ENCODE measurements at places on chromosomes 3 and 15.
A peak's percentile ranks its signal among the peaks of the same experiment; 100 is the strongest.

DNA sequence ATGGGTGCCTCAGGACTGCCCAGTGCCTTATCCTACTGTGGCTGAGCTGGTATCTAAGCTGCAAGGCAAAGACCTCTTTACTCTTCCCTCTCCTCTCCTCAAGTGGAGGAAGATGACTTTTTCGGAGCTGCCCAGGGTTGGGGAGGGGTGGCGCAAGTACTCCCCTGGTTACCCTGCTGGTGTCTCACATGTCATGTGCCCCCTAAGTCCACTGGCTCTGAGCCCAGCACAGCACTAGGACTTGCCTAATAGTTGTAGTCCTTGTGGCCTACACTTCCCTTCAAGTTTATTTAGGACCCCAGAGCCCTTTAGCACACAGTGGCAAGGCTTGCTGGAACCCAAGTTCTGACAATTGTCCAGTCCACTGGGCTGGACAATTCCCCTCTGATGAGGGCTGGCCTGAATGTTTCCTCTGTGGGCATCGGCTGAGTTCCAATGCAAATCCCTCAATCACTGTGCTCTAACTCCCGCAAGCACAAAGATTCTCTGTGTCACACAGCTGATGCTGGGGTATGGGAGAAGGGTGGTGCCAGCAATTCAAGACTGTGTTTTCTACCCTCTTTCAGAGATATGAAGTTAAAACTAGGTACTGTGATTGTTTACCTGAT lies 60.4 kb downstream of the UQCC5 start:
- DNase-seq: no peak

DNA sequence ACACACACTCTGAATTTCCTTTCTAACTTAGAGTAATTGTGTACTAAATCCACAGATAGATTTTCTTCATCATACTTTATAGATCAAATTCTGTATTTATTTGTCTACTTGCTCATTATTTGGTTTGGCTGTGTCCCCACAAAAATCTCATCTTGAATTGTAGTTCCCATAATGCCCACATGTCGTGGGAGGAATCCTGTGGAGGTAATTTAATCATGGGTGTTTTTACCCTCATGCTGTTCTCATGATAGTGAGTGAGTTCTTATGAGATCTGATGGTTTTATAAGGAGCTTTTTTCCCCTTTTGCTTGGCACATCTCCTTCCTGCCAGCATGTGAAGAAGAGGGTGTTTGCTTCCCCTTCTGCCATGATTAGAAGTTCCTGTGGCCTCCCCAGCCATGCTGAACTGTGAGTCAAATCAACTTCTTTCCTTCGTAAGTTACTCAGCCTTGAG lies 198.3 kb upstream of the TGFBR2 start:
- DNase-seq: no peak

GRCh38 chr3:150875548-150875947 lies 29.7 kb downstream of the MINDY4B start:
- DNase-seq: no peak

DNA sequence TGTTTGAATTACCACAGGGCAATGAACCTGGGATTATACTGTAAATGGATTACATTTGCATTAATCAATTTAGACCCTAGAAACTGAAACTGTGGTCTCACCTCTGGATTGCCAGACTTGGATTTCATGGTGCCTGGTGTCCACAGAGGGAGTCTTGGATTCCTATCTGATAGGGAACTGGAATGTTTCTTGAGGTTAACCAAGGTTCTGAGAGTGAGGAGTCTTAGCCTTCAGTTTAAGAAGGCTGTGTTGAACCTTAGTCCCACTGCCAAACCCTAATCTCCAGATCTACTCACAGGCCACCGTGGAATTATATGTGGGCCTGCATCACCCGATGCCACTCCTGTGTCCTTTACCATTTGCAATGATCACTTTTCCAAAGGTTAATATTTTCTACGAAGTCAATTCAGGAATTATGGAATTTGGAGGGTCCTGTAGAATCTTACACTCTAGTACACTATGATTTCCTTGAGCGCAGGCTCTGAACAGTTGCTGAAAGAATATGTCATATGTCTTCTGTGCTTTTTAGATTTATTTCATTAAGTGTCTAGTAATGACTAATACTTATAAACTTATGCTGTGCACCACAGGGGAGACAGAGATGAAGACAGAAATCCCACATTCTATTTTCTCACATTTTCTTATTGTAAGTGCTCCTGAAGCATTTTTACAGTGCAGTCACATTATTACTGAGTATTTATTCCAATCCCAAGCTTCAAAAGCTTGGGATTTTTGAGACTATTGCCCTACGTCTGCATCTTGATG lies 87.9 kb downstream of the EFL1 start:
- DNase-seq: no peak

DNA sequence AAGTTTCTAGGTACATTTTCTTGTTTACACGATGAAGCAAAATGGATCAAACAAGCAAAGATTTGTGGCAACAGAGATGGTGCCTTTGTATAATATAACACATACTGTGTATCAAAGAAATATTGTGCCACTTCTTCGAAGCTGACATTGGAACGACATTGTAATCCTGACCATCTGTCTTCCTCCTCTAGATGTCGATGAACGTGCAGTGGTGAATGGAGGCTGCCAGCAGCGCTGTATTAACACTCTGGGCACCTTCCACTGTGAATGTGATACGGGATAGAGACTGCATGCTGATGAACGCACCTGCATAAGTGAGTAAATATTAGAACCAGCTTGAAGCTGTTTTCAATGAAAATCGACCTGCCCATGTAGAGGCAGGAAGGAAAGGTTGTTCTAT lies 613.3 kb upstream of the GOLIM4 start:
- DNase-seq: no peak

GRCh38 chr3:68018275-68018674 lies 363.9 kb upstream of the SUCLG2 start:
- DNase-seq: no peak

GRCh38 chr3:194422188-194422587 lies 23.1 kb upstream of the GP5 start:
- no peak for DNase-seq

- no peak for DNase-seq
Measured at GRCh38 chr15:70521576-70522322, 241.6 kb downstream of the UACA start.

GRCh38 chr15:99620178-99620577 lies 54.4 kb downstream of the MEF2A start:
- no peak for DNase-seq

DNA sequence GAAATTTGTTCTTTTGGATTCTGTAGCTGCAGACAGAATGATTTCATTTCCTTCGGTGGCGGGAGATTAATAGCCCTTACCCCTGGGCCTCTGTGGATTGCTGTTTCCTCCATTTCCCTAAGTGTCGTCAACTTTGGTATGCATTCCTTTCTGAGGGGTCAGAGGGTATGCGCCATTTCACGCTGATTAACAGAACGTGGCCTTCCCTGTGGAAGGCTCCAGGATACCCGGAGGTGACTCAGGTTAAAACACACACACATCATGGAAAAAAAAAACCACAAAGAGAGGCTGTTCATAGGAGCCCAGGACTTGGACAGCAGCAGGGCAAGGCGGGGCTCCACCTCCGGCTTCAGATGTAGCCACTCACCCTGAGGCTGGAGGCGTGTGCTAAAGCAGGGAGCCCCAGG lies 51.9 kb downstream of the EPHB1 start:
- no peak for DNase-seq

- no peak for DNase-seq
Measured at GRCh38 chr15:68078365-68078764, 24.2 kb downstream of the PIAS1 start.

DNA sequence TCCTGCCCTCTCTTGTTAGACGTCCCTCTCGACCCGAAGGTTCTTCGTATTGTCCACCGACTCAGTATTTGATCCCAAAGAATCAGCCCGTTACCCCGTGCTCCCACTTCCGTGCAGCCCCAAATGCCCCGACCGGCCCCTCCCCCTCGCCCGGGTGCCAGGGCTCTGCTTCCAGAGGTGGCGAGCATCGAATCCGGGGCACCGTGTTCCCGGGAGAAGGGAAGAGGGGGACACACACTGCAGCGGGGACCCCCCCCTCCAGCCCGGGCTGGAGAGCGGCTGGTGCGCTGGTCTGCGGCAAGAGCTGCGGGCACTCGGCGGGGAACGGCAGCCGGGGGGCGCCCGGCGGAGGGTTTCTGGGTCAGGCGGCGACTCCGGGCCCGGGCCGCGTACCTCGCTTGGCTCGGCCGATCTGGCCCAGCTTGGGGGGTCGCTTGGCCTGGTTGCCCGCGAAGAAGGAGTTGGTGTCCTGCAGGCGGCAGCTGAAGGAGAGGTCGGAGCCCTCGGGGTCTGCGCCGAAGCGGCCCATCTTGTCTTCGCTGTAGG lies 556 bp downstream of the CAMK2N2 start:
- DNase-seq: no peak

- no peak for DNase-seq
Measured at GRCh38 chr15:63815796-63816533, 17.8 kb downstream of the HERC1 start.

- no peak for DNase-seq
Measured at GRCh38 chr3:40167958-40168357, 141.5 kb upstream of the EIF1B start.

DNA sequence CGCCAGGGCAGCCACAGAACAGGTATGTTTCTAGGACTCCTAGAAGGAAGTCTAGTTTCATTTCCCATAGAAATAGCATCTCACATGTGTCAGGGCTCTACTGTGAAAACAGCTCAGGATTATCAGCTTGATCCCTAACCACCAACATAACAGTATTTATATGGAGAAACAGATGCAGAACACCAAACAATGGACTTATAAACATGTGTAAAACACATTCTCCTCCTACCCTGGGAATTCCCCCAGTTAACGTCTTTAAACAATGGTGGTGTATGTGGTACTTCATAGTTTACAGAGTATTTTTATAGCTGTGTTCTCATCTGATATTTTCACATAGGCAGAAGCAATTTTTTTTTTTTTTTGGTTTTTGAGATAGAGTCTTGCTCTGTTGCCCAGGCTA lies 9.7 kb downstream of the TNFSF10 start:
- no peak for DNase-seq

DNA sequence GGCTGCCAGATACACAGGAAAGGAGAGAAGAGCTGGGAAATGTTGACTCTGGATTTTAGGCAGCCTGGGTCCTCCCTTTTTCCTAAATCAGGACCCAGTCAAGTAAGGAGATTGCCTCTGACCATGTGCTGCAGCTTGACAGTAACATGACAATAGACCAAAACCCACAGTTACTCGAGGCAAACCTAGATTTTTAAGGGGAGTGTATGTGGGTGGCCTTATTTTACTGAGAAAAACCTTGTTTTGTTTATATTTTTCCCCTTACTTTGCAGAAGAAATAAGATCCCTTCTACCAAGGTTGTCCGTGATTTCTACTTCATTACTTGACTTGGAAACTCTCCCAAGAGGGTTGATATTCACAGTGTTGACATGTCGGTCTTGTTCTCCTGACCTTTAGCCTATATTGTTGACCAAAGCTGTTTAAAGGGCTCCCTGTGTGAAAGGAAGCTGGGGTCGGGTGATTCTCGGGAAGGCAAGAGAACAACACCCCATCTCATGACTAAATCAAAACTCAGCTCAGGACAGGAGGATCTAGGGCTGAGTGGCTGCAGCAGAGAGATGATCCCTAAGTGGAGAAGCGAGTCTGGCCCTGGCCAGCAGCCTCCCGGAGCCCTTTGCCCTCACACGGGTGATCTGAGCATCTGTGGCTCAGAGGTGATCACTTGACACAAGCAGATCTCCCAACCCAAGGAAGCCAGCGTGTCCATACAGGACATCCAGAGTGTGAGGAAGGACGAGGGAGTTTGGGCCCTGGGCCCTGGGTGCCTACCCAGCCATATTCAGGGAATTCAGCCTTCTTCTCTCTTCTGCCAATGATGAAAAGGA lies 31.0 kb upstream of the SLCO2A1 start:
- DNase-seq: no peak

GRCh38 chr15:94231723-94232468 lies 535 bp downstream of the MCTP2 start:
- DNase-seq: no peak

DNA sequence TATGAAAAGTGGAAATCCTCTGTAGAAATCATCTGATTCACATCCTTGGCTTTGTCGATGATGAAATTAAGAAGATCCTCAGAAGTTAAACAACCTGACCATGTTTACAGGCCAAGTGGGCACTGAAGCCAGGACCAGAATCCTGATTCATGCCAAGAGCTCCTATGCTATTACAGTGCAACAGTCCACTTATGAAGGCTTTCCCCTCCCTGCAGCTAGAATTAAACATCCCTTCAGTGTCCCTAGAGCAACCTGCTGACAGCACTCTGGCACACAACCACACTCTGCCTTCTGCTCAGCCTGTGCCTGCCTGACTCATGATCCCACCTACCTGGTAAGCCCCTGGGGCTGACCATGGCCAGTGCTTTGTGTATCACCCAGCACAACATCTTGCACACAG lies 33.8 kb downstream of the TXNRD3 start:
- peak; percentile 42 for DNase-seq

DNA sequence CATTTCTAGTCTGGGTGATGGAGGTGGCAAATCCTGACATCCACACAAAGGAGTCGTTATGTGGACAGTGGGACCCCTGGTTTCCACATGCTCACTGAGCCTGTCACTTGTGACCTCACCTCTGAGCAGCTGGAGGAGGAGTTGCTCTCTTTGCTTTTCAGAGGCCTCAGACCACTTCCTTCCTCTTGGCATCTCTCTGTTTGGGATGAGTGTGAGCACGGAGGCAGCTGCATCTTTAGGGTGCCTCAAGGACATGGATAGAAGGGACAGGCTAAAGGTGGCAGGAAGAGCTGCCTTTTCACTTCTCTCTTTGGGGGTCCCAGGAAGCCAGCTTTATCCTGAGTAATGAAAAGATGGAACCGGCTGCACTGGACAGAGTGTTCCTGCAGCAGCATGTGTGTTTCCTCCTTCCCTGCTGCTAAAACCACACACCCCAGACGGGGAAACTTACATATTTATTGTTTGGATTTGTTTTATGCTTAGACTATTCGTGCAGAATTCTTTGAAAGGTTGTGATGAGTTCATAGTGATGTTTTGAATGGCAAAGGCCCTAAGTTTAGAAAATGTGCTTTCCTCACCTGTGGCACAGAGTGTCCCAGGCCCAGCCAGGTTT lies 31.8 kb downstream of the GPR171 start:
- no peak for DNase-seq

DNA sequence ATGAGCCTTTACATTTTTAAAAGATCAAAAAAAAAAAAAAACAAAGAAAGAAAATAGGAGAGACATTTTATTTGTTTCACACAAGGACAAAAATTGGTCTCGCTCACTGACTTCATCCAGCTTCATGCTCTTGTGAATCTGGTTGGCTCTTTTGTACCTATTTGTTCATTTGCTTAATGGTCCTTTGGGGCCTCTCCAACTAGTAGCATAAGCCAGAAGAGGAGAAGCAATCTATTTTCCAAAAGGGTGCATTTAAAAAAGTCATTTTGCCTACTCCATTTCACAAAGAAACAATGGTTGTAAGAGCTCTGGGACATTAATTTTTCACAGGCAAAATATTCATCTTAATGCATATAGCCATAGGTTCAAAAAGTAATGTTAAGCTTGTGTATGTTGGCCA lies 168.3 kb upstream of the ADAMTS9 start:
- DNase-seq: no peak

GRCh38 chr3:58324391-58325390 lies 8.0 kb upstream of the PXK start:
- no peak for DNase-seq

GRCh38 chr3:188187053-188187452 lies 33.1 kb downstream of the LPP start:
- no peak for DNase-seq
